Activated naive CD4-positive, alpha-beta T cell treated with Interleukin-2 at 50 U/mL for 16 hours (primary cell): ENCODE measurements at places on chromosomes 1 and 21.
A peak's percentile ranks its signal among the peaks of the same experiment; 100 is the strongest.

GRCh38 chr1:236748268-236748870, 46.7 kb upstream of the MTR start:
- no peak for DNase-seq

DNA sequence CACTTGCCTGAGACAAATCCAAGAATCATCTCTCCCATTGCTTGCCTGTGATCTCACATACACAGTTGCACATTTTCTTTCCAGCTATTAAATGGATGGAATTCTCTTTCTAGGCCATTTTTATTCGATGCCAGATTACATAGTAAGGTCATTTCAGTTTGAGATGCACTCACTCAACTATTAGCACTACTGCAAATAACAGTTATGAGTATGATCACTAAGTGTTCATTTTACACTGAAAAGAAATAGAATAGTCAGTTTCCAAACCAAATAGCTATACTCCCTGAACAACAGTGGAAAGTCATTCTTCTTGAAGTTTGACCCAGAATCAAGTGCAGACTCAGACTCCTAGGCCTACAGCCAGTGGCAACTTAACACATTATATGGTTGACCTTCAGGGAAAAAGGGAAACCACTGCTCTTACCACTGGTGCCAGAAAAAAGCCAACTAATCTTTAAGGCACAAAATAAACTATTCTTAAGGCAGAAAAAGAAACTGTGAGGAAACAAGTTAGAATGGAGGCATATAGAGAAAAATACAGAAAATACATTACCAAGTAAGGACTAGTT, 31.5 kb downstream of the WNT2B start:
- no peak for DNase-seq

DNA sequence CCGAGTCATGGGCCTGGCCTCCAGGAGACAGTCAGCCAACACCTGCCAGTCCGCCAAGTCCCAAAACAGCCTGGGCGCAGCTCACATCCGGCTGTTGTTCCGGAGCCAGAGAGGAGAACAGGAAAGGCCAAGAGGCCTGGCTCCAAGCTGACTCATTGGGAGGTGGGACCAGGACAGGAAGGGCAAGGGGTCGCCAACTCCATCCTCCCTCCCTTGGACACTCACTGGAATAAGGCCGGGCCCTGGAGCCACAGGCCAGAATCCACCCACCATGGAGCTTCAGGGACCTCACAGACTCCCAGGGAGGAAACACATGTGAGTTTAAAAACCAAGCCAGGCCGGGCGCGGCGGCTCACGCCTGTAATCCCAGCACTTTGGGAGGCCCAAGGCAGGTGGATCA, 25.1 kb upstream of the CLIC4 start:
- no peak for DNase-seq

DNA sequence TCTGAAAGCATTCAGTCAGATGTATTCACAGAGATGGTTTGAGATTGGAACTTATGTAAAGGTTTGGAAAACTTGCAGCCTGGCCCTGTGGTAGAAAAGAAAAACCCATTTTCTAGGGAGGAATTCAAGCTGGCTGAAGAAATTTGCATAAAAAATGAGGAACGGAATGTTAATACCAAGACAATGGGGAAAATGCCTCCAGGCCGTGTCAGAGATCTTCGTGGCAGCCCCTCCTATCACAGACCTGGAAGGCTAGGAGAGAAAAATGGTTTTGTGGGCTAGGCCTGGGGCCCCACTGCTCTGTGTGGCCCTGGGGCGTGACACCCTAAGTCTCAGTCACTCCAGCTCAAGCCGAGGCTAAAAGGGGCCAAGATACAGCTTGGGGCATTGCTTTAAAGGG, 26.7 kb downstream of the NME7 start:
- DNase-seq, result no peak

- no peak for DNase-seq
Observed at GRCh38 chr1:101453844-101454243, 217.0 kb downstream of the S1PR1 start.

DNA sequence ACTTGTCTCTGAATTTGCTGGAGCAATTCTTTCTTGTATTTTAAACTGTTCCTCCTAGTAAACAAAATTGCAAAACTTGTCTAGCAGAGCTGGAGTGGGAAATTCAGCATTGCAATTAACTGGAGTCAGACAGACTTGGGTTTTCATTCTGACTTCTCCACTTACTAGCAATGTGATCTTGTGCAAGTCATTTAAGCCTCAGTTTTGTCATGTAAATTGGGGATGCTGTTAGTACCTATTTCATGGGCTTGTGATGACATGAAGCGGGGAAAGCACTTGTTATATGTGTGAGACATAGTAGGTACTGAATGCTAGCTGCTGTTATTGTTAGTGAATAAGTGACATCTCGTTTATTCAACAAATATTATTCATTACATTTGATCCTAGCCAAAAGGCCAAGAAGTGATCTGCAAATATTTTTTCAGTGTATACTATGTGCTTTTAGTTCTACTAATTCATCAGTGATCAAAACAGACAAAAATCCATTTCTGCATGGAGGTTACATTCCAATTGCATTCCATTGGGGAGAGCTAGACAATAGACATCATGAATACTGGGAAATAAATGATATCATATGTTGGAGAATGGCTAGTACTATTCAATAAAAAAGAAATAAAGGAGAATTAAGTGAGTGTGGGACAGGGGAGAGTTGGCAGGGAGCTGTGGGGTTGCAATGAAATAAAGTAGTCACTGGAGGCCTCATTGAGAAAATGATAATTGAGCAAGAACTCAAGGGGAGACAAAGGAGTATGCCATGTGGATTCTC, 47.1 kb downstream of the CACHD1 start:
- no peak for DNase-seq

DNA sequence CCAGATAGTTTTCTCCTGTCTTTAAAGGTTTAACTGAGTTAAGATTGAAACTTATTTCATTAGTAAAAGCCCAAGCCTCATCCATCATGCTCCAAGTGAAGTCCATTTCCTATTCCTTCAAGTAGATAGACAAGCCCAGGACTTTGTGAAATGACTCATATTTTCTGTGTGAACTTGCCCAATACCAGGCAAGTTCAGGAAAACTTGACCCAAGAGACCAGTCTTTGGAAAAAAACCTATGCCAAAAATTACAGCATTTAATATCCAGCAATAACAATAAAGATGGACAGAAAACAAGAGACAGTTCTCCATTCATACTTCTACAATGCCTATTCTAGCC, 405 bp upstream of the RAB29 start:
- no peak for DNase-seq

GRCh38 chr21:45138199-45139002, 64.0 kb downstream of the ADARB1 start:
- peak; percentile 70 for DNase-seq

GRCh38 chr1:227428803-227429202, 110.5 kb upstream of the CDC42BPA start:
- DNase-seq, result no peak

- DNase-seq, result no peak
Observed at GRCh38 chr1:28811766-28812668, at the start of gene OPRD1. Gene OPRD1, plus strand, starts transcription at chr1:28812170. Its CDS starts 214 bp downstream, at chr1:28812384.

DNA sequence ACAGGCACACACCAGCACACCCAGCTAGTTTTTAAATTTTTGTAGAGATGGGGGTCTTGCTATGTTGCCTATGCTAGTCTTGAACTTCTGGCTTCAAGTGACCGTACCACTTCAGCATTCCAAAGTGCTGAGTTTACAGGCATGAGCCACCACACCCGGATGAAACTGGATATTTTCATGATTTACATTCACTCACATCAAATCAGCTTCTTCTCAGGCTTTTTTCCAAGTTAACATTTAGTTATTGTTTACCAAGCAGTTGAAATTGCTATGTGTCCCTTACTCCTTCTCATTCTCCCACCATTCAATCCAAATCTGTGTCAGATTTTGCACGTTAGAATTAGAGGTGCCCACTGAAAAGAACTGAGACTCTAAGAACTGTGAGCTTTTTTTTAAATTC, 18.4 kb downstream of the RIT1 start:
- DNase-seq, result no peak
